Endothelial cell (in vitro differentiated cells): ENCODE measurements at places on chromosomes 2 and 18. TPM values are rescaled to one million over a fixed set of nuclear protein-coding genes. Genes with fewer than 3 reads are reported as not detected.

GRCh38 chr2:230874876-230875275, 10.1 kb downstream of the ITM2C start:
- H3K36me3 ChIP-seq: peaks cover 23% of the 10 kb centered on the region
- DNase-seq: no peak
- peaks cover 9% of the 10 kb centered on the region for H3K27me3 ChIP-seq
- no peak overlapping the region for H3K4me3 ChIP-seq
- H3K4me1 ChIP-seq: peaks cover 22% of the 10 kb centered on the region
- no peak overlapping the region for H3K27ac ChIP-seq

DNA sequence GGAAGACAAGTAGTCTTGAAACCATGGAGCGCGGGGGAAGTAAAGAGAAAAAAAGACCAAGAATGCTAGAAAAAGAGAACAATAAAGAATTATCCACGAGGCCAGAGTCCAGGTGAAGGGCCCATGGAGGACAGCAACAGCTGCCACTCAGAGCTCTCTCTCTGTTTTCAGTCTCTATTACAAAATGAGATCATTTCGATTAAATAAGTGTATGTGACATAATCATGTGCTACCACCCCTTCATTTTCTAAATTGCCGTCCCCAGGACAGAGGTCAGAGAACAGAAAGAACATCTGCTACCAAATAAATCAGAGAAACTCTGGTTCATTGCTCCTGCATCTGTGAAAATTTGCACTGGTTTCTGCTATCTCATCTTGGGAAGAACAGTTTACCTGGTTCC, 838.7 kb downstream of the RNF144A start:
- no peaks in the 10 kb centered on the region for H3K4me1 ChIP-seq
- H3K27ac ChIP-seq: no peak overlapping the region
- H3K36me3 ChIP-seq: no peaks in the 10 kb centered on the region
- DNase-seq: no peak

- no peaks in the 10 kb centered on the region for H3K36me3 ChIP-seq
- H3K4me3 ChIP-seq: no peak overlapping the region
- H3K4me1 ChIP-seq: peaks cover 12% of the 10 kb centered on the region
- H3K27ac ChIP-seq: peak overlapping the region; percentile 20
- no peak for DNase-seq
- H3K27me3 ChIP-seq: peaks cover 2% of the 10 kb centered on the region
These were observed 68.8 kb upstream of the CD28 start for GRCh38 chr2:203637471-203638167.

RAB6D gene
- 0.59 TPM for total RNA-seq

DNA sequence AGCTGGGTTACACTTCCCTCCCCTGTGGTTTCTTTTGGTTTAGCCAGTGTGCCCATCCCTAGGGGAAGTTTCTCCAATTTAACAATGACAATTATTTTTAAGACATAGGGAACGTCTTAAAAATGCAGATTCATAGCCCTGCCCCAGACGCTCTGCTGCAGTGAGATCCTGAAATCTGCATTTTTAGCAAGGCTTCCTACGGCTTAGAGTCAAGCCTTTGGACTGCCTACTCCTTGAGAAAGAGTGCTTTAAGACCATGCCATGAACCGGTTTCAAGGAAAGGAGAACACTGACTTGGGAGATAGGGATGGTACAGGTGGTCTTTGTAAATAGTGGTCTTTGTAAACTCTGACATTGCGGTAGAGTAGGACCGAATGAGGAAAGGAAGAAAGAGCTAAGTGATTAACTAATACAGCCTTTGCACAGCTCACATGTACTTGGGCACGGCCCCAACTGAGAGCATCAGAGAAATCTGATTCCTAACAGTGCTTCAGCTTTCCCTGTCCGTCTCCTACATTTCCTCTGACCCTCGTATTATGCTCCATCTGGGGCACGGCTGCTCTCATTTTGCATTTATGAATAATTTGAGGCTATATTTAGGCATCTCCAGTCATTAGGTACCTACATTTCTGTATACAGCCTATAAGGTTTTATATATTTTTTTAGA, 217.6 kb upstream of the TANK start:
- no peaks in the 10 kb centered on the region for H3K27me3 ChIP-seq
- no peak overlapping the region for H3K4me3 ChIP-seq
- no peak overlapping the region for H3K27ac ChIP-seq
- DNase-seq: no peak

UGT1A4 gene
- total RNA-seq: not detected
